ENCODE measurements at places on chromosomes 4 and X. TPM values are rescaled to one million over a fixed set of nuclear protein-coding genes. Genes with fewer than 3 reads are reported as not detected.

The USP27X gene
- total RNA-seq = 6.8 TPM

The CYTL1 gene
- 13.5 TPM for total RNA-seq

The PHEX gene
- total RNA-seq = 0.57 TPM

- DNase-seq = no peak
Measured at GRCh38 chr4:182884040-182884439, 33.1 kb downstream of the DCTD start.

GRCh38 chrX:108795240-108795639, 58.9 kb upstream of the IRS4 start:
- DNase-seq = no peak
